ENCODE measurements at places on chromosomes 1 and 21.

DNA sequence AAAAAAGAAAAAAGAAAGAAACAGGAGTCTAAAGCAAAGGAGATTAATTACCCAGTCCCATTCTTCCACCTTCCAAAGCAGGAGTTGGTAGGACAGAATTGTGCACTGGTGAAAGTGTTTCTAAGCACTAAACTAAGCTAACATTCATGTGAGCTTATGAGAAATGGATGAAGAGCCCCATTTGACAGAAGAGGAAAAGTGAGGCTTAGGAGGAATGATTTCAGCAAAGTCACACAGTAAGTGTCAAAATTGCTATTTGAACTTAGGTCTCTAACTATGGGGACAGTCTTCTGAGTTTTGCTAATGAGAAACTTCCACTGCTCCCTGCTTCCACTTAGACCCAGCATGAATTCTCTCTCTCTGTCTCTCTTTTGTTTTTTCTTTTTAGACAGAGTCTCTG is 18.7 kb downstream of the LCK start:
- no peak for DNase-seq

DNA sequence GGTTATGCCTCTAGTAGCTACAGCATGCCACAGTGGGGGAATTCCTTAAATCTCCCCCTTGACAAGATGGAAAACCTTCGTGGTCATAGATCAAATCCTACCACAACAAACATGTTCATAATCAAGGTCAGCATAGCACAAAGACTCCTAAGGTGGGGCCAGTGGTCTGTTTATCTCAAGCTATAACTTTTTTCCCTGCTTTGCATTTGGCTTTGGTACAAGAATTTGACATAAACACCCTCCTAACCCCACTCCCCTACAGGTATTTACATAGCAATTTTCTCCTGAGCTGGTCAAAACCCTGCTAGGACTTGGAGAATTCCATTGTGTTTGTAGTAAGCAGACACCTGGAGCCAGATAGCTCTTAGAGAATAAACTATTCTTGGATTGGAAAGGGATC is 58.5 kb downstream of the HIVEP3 start:
- DNase-seq, result no peak

DNA sequence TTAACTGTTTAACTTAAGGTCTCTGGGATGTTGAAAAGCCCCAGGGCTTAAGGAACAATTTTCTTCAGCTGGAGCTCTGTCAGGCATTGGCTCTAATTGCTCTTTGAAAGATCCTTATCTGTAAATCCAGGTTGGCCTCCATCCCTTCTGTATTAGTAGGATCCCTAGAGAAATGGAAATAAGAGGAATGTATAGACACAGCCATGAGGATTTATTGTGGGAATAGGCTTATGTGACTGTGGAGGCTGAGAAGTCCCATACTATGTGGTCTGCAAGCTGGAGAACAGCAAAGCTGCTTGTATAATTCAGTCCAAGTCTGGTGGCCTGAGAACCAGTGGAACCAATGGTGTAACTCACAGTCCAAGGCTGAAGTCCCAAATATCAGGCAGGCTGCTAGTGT is 47.6 kb upstream of the VAV3 start:
- no peak for DNase-seq

DNA sequence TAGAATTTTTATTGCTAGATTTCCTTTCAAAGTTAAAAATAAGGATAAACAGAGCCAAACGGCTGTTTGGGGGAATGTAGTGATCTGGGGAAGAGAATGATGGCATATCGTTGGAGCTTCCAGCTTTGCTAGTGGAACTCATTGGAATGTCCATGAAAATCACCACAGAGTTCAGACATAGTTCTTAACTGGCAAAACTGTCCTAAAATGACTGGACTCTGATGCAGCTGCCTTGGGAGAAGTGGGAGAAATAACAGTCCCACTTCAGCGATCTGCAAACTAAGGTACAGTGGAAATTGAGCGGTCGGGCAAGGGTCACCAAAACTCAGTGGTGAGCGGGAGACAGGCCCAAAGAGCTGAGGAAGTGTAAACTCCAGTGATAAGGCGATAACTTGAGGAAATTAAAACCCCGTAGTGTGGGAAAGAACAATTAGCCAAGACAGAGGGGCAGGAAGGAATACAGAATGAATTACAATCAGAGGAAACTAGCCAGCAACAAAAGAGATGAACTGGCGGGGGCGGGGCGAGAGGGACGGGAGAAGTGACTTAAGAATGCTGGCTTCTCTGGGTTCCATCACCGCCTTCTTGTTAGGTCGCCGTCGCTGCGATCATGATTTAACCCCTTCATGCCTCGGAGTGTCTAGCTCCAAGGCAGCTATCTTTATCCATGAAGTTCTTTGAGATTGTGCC is 89.8 kb upstream of the ARHGAP29 start:
- DNase-seq, result no peak

DNA sequence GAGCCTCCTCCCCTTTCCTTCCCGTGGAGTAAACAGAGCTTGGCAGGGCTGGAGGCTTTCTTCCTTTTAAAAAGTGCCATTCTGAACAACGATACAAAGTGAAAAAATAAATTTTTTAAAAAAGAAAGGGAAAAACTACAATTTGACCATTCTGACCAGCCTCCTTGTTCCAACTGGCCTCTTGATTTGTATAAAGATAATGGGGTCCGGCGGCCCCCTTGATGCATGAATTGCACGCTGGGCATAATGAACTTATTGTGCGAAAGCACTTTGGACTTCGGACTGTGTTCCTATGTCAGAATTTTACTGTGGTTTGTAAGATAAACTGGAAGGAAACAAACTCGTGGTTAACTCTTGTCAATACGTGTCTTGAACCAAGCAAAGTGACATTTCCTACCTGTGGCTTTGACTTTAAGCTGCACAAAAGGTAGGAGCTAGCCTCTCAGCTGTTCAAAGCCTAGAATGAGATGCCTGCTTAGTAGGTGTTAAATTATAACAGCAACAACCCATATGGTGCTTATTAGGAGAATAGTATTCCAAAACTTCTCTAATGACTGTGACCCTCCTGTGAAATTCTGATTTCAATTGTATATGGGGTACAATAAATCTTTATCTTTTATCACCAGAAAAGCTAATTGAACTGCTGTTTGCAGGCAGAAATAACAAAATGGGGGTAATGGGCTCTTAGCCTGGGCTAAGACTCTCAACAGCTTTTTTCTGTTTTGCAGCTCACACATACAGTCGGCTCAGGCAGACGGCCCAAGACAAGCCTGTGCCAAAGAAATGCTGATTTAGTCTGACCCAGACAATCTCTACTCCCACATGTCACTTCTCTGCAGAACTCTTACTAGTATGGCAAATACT is 9.3 kb downstream of the IRF2BP2 start:
- peak; percentile 76 for DNase-seq

DNA sequence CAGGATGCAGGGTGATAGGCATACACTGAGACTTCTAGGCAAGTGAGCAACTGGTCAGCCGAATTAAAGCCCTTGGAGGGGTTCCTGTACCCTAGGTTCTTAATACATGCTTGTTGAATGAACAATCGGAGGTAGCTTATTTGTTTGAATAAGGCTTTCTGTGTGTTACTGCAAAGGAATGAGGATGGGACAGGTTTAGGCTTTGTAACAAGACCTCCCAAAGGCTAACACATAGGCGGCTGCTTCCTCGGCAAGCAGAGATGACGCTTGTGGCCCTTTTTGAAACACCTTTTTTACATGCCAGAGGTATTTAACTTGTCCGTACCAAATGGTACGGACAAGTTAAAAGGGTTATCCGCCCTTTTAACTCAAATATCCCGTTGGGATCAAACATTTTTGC is 511.6 kb downstream of the KIF26B start:
- DNase-seq, result no peak

GRCh38 chr21:15034126-15034853 is 30.5 kb downstream of the NRIP1 start:
- DNase-seq, result no peak

- DNase-seq, result no peak
Observed at GRCh38 chr1:29673228-29673500, 436.8 kb downstream of the PTPRU start.

DNA sequence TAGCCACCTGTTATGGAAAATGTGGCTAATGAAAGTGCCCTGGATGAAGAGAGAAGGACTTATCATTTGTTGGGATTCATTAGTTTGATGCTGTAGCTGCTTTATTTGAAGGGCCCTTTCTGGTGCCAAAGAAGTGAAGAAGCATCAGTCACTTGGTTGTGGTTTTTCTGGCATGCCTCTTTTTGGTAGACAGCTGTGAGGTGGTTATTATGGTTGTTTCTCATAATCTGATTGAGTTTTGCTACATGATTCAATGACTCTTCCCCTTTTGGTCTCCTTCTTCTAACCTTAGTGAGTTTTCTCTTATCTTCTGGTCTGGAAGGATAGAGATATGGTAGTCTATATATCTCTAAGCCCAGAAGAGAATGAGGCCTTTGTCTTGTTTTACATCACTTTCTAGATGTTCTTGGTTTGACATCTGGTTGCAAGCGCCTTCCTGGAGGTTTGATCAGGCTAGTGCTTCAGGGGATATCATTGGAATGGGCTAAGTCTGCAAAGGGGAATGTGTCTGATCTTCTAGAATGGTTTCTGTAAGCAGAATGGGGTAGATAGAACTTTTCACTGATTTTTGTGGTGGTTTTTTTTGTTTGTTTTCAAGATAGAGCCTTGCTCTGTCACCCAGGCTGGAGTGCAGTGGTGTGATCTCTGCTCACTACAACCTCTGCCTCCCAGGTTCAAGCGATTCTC is 26.0 kb downstream of the ARID1A start:
- no peak for DNase-seq

GRCh38 chr1:7847599-7847998 is 5.3 kb downstream of the UTS2 start:
- no peak for DNase-seq

GRCh38 chr1:234486858-234487840 is 8.2 kb upstream of the TARBP1 start:
- peak; percentile 38 for DNase-seq

DNA sequence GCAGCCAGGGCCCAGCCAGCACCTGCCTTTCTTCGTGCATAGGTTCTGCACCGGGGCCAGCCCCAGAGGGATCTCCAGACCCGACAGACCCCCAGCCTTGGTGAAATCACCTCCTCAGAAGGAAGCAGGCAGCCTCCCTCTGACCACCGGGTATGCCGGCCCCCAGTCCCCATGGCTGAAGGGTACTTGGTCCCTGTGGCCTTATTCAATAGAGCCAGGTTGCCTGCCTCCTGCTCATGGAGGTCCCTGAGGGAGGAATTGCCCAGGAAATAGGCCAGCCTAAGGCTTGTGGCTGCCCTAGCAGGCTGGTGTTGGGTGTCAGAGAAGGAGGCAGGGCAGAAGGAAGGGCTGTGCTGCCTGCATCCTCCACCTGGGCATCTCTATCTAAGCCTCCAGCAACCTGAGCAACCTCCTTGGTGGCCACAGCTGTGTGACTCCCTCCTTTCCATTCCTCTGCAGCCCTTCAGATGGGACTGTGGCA is 338.2 kb upstream of the VAMP3 start:
- DNase-seq, result no peak

DNA sequence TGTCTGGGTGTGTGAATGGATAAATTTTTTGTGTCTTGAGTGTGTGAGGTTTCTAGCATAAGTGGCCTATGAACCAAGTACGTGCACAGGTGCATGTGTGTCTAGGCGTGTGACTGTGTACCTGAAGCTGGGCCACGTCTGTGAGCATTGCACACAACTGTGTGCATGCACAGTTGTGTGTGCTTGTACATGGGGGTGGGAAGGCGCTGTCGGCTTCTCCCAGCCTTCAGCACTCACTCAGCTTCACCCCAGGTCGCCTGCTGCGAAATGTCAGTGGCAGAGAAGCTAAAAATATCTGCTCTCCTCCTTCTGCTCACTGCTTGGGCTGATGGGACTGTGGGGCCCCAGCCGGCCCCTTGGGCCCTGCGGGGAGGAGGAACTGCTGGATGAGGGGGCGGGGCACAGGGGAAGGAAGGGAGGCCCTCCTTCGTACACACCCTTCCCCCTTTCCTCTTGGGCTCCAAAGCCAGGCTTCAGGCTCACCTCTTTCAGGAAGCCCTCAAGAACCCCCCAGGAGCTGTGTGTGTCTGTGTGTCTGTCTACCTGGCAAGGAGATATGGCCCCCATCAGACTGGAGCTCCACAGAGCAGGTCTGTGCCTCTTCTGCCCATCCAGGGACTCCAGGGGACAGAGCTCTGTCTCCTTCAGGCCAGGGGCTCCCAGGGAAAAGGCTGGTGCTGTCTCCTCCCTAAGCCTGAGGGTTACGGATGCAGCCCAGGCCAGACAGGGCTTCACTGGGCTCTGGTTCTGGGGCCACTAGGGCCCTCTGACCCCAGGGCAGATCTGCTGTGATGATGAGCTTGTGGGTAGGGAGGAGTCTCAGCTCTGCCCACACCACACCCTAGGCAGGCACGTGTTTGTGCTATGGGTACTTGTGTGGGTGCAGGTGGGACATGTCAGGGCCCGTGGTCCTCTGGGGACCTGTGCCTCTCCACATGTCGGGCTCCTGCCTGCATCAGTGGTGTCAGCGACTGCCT is 35.6 kb upstream of the WASF2 start:
- DNase-seq, result peak; percentile 89

GRCh38 chr1:114289306-114289705 is 135.6 kb upstream of the SYT6 start:
- DNase-seq, result no peak

DNA sequence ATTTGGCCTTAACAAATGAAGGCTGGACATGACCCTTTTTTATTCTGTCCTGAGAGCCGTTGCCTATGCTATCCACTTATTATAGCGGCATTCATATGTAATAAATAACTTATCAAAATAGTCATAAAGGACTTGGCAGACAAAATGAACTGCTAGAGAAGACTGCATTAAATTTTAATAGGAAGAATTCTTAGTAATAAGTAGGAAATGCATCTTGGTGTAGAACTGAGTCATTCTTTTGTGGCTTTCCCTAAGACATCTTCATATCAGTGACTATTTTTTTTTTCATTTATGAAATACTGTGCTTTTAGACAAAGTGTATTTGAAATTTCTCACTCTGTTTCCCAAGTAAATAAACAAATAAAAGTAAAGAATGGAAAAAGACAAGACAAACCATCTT is 45.6 kb downstream of the PBX1 start:
- DNase-seq, result no peak

DNA sequence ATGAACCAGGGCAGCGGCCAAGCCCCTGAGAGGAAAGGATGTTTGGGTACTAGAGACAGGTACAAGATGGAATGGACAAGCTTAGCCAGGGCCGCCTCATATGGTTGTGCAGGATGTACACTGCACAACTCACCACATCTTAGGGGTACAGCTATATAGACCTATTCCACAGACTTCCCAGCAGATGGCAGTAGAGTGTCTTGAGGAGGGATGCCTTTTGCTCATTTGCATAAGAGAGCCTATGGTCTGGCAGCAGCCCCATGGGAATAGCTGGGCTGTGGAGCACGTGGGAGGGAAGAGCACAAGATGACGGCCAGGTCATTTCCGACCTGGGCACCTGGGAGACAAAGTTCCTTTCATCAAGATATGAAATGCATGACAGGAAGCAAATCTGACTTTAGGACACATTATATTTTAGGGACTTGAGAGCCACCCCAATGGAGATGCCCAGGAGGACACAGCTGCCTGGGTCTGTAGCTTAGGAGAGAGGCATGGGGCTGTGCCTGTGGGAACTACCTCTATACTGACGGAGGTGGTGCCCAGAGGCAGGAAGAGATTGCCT is 215.5 kb downstream of the KCNJ6 start:
- peak; percentile 72 for DNase-seq

- no peak for DNase-seq
Observed at GRCh38 chr1:3030663-3031381, 9.6 kb downstream of the ACTRT2 start.

All from WERI-Rb-1 (cell line).